Stimulated activated CD8-positive, alpha-beta memory T cell treated with anti-CD3 and anti-CD28 coated beads, Interleukin-4, amount 100 ng/mL, for 1 hour (primary cell): ENCODE measurements at places on chromosomes 12 and 14.

DNA sequence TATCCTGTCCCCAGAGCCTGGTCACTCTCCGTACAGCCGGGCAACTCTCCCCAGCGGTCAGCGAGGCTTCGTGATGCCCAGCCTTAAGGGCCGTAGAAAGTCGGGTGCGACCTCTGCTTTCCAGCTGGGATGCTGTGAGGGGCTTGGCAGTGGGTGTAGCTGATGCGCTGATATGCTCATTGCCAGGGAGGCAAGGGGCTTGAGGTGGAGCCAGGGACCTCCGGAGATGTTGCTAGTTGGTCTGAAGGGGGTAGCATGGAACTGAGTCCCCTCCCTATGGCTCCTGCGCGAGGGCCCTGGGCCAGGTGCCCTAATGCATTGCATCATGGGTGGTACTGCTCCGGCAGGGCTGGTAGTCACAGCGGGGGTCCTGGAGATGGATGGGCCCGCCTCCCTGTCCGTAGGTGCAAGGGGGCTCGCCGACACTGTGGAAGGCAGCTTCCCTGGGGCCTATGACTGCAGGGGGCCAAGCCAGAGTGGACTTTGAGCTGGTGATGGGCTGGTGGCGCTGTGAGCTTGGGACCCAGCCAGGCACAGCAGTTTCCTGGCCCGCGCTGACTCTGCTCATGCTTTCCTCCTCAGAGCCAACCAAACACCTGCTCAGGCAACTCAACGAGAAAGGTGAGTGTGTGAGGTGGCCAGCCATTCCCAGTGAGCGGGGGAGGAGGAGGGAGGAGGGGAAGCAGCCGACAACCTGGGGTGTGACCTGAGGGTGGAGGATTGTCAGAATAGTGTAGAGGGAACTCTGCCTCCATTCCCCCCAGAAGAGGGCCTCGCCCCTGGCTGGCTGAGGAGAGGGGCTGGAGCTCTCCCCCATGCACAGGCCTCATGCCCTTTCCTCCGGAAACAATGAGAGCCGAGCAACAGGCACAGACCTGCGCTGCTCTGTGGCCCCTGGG lies 32.3 kb downstream of the PLEKHG3 start:
- no peak for DNase-seq

- DNase-seq: no peak
Measured at GRCh38 chr14:89842837-89843236, 111.7 kb downstream of the EFCAB11 start.

DNA sequence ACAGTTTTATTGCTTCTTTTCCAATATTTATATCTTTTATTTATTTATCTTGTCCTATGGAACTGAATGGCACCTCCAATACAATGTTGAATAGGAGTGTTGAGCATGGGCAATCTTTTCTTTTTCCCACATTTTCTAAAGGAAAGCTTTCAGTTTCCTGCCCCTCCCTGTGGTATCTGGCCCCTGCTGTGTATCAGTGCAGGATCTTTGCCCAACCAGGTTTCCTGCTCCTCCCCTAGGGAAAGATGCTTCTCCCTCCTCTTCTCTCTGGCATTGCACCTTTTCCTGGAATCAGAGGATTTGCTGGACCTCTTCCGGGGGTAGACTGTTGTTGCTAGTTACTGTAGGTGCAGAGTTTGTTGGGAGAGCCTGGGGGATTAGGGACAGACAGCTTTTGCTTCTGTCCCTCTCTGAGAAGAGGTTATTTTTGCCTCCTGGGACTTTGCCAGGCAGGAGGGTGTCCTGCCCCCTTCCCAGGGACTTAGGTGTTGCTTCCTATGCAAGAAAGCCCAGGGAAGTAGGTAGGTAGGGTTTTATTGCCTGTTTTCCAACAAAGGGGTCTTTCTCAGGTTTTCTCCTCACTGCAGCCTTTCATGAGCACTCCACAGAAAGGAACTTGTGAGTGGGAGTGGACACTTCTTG lies 67.6 kb downstream of the POLR3B start:
- no peak for DNase-seq

DNA sequence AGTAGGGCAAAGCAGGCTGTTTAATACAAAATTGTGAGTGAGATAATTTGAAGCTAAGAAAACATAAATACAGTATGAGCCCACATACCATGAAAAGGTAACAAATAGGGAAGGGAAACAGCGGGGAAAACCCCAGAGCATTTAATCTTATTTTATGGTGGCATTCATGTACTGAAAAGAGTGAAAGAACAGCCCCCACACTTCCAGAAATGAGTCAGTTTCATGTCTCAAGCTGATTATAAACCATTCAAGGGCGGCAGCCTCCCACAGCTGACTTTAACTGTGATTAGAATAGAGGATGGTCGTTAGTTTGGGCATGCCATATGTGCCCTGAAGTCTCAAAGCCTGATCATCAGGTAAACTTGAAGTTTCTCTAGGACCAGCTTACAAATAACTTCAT lies 64.5 kb downstream of the FOXG1 start:
- no peak for DNase-seq

GRCh38 chr12:103840462-103840875 lies 565 bp downstream of the NT5DC3 start:
- no peak for DNase-seq

DNA sequence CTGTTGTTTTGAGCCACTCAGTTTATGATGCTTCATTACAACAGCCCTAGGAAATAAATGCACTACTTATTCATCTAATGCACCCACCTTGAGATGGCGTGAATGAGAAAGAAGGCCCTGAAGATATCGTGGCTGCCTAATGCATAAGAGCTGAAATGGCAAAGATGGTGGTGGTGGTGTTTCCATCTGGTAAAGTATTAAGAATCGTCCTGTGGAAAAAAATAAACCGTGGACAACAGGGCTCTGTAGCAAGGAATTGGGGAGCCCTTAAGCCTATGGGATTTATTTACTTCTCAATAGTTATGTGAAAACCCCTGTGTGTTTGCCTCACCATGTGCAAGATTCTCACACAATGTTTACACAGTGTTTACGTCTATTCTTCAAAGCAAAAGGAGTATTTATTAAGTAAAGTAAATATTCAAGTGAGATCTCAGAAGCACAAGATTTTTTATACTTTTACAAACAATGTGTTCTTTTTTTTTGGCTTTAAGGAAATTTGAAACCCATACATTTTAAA lies 1555.2 kb upstream of the FLRT2 start:
- no peak for DNase-seq

GRCh38 chr14:72444701-72445100 lies 449.2 kb downstream of the DPF3 start:
- DNase-seq: no peak
